Activated CD4-positive, alpha-beta T cell treated with anti-CD3 and anti-CD28 coated beads, Interleukin-2, amount 50 U/mL, for 4 hours (primary cell): ENCODE measurements at places on chromosomes 13 and 19.
A peak's percentile ranks its signal among the peaks of the same experiment; 100 is the strongest.

DNA sequence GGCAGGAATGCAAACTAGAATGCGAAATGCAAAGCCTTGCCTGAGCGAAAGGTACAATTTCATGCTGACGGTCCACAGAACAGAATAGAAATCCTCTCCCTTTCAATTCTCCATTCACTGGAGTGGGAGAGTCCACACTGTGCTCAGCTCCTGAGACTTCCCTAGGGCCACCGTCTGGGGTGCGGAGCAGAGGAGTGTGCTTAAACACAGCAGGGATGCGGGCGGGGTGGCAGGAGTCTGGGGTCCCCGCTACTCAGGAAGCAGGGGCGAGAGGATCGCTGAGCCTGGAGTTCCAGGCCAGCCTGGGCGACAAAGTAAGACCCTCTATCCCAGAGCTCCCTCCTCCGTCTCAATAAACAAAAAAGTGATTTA lies 552 bp upstream of the ZNF816 start:
- DNase-seq = no peak

DNA sequence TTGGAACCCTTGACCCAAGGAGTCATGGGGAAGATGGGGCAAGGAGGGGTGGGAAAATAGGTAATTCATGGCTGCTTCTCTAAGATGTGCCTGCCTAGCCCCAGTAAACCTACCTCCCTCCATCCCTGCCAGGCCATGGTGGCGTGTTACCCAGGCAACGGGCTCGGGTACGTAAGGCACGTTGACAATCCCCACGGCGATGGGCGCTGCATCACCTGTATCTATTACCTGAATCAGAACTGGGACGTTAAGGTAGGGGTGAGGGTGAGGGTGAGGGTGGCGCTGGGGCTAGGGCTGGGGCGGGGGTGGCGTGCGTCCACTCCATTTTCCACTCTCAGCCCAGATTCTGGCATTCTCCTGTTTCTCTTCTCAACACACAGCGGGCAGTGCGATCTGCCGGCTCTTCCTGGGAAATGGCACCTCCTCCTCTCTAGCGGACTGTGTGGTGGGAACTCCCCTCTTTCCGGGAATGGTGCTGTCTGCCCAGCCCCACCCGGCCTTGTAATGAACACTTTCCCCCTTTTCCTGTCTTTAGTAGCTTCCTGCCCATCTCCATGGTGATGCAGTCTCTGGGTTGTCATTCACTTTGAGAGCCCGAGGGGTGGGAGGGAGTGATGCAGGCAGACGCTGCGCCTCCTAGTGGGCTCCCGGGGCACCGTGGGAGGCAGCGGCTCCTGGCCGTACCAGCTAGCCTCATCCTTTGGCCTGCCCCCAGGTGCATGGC lies 7.6 kb downstream of the EGLN2 start:
- DNase-seq = peak; percentile 71

GRCh38 chr19:52734331-52734892 lies 432 bp downstream of the ZNF611 start:
- DNase-seq = no peak

GRCh38 chr13:80552851-80553440 lies 212.0 kb upstream of the SPRY2 start:
- no peak for DNase-seq
